ENCODE measurements at places on chromosomes 12 and 14.

- DNase-seq, result no peak
Observed at GRCh38 chr12:50400104-50400637, 514 bp upstream of the LARP4 start.

GRCh38 chr14:58923751-58924405, 264.6 kb upstream of the DAAM1 start:
- DNase-seq, result no peak

DNA sequence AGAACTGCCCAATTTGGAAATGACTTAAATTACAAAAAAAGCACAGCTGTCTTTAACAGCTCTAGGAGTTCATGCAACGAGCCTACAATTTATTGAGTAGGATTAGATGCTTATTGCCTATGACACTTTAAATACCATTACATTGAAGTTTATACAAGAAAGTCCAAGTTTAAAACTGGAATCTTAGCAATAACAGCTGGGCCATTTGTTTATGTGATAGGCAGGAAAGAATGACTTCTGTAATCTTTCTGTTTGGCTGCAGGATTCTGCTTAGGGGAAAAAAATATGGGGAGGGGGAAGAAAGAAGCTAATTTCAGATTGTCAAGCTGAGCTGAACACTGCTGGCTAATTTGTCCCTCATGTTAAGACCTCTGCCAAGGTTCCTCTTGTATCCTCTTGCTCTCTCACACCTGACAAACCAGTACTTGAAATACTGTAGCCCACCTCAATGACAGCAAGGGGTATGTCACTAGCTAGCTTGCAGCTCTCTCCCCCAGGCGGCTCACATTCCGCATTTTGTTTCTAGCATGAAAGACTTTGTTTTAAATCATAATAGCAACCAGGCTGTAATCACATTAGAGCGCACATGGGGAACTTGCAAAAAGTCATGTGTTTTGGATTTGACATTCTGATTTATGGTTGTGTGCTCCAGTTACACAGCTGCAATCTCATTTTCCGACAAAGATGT, 384.8 kb downstream of the BMP4 start:
- DNase-seq, result no peak

- DNase-seq, result no peak
Observed at GRCh38 chr12:81998761-81999378, 239.7 kb upstream of the PPFIA2 start.

- DNase-seq, result no peak
Observed at GRCh38 chr12:92136965-92137721, 8.5 kb downstream of the BTG1 start.

DNA sequence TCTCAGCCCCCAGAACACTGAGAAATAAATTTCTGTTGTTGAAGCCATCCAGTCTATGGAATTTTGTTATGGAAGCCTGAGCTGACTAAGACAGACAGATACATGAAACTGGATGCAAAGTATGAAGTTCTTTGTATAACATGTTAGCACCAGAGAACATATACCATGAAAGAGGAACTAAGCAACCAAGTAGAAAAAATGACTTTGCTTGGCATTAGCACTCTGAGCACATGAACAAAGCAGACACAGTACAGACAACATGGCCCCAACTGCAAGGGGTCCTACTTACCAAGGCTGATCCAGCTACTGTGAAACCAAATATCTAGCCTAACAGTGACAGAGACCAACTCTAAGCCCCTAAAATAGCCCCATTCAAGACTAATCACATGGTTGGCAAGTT, 13.8 kb downstream of the EXOC5 start:
- DNase-seq, result no peak

- peak; percentile 32 for DNase-seq
Observed at GRCh38 chr12:132429946-132430643, 59.9 kb upstream of the FBRSL1 start.

- DNase-seq, result no peak
Observed at GRCh38 chr12:16756833-16757555, 151.0 kb upstream of the LMO3 start.

GRCh38 chr14:22506778-22507351, 82.2 kb downstream of the DAD1 start:
- no peak for DNase-seq

GRCh38 chr12:72631926-72632685, 359.9 kb downstream of the TRHDE start:
- DNase-seq, result no peak

- DNase-seq, result no peak
Observed at GRCh38 chr12:93144109-93144508, 215.0 kb upstream of the EEA1 start.

- no peak for DNase-seq
Observed at GRCh38 chr12:18502422-18502968, 235.3 kb downstream of the PLCZ1 start.

- no peak for DNase-seq
Observed at GRCh38 chr12:75868501-75868900, 163.1 kb downstream of the PHLDA1 start.

- no peak for DNase-seq
Observed at GRCh38 chr12:49126852-49127763, 4.1 kb downstream of the TUBA1B start.

- no peak for DNase-seq
Observed at GRCh38 chr14:95770777-95771176, 56.9 kb upstream of the TCL1A start.

- DNase-seq, result no peak
Observed at GRCh38 chr14:57009585-57010515, 199.6 kb upstream of the OTX2 start.

DNA sequence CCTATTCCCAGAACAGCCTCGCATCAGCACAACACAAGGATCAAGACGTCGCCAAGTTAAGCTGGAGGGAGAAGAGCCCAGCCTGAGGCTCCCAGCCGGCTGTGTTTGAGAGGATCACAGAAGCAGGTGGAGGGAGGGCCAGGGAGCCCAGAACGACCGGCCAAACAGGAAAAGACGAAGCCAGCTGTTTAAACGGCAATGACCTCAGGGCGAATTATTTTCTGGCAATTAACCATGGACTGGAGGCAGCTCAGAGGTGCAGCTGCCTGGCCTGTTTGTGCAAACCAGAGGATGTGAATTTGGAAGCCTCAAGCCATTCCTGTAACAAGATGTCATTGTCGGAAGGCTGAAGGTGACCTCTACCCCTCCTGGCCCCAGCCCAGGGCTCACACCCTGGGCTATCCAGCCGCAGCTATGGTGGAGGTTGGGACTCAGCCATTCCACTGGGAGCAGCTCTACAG, 175.8 kb upstream of the PRMT8 start:
- DNase-seq, result no peak

GRCh38 chr14:67928375-67928774, 108.8 kb downstream of the RAD51B start:
- DNase-seq, result no peak

DNA sequence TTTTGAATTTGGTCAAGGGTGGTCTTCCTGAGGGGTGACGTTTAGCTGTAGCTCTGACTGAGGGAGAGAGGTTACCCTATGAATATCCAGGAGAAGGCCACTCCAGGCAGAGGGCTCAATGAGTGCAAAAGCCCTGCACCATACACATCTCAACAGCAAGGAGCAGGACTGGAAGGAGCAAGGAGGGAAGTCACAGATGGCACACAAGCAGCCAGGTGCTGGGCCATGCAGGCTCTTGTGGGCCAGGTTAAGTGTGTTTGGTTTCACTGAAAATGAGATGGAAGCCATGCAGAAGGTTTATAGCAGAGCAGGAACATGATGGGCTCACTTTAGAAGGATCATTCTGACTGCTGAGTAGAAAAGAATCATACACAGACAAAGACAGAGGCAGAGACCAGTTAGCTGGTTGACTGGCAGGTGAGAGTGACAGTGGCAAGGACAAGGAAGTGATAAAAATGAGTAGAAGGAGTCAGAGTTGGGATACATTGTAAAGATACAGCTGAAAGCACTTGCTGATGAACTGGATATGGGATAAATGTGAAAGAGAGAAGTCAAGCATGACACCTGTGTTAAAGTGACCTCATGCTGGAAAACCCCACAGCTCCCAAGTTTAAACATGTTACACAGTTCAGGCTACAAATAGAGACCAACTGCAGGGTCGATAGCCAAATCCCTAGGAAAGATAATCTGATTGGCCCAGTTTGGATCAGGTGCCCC, 81.2 kb downstream of the PRKD1 start:
- no peak for DNase-seq

DNA sequence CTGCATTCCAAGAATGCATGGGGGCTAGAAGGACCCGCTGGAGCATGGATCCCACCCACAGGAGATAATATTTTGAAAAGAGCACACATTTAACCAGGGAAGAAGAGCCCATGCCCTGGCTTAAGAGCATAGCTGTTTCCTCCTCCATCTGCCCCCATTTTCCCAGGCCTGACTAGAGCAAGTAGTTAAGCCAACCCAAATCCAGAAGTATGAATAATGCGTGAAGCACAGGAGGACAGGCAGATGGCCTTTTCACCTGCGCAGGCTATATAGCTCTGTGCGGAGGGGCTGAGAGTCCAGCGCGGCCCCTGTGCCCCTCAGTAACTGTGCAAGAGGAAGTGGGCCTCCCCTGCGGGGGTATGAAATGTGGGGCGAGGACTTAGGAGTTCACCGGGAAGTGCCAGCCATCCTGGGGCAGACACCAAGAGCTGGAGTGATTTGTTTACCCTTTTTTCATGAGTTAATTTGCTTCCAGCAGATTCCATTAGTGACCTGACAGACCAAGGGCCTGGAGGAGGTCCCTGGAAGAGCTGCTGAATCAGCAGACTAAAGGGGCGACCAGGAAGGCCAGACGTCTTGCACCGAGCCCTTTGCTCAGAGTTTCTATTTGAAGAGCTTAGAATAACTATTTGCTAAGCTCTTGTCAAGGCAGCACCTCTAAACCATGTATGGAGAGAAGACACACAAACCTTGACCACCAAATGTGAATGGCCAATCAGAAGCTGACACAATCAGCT, 37.2 kb downstream of the DPF3 start:
- DNase-seq, result no peak

GRCh38 chr12:113519464-113520307, 48.0 kb upstream of the LHX5 start:
- DNase-seq, result no peak

GRCh38 chr12:31853977-31854376, 105.2 kb upstream of the RESF1 start:
- no peak for DNase-seq

GRCh38 chr12:21675096-21675495, 17.5 kb upstream of the LDHB start:
- no peak for DNase-seq

GRCh38 chr12:88142610-88142991, 494 bp downstream of the TMTC3 start:
- peak; percentile 8 for DNase-seq

GRCh38 chr14:32627545-32628298, 298.6 kb downstream of the AKAP6 start:
- DNase-seq, result no peak

- DNase-seq, result no peak
Observed at GRCh38 chr14:34668111-34668510, 38.2 kb upstream of the SNX6 start.

GRCh38 chr12:116293687-116294453, 16.4 kb upstream of the MED13L start:
- no peak for DNase-seq

- DNase-seq, result no peak
Observed at GRCh38 chr14:52063052-52063462, 5.8 kb downstream of the NID2 start.

GRCh38 chr14:75619548-75619947, 41.1 kb downstream of the ERG28 start:
- no peak for DNase-seq

GRCh38 chr12:68951652-68952051, 18.7 kb upstream of the CPM start:
- DNase-seq, result no peak

- DNase-seq, result no peak
Observed at GRCh38 chr12:95593266-95593871, 42.1 kb upstream of the USP44 start.

GRCh38 chr12:19799895-19800602, 360.8 kb downstream of the AEBP2 start:
- no peak for DNase-seq

- DNase-seq, result no peak
Observed at GRCh38 chr14:80216818-80217217, 5.5 kb upstream of the DIO2 start.

GRCh38 chr12:89134213-89134770, 218.0 kb downstream of the DUSP6 start:
- no peak for DNase-seq

GRCh38 chr14:99892406-99892805, 99.2 kb downstream of the EML1 start:
- DNase-seq, result no peak

DNA sequence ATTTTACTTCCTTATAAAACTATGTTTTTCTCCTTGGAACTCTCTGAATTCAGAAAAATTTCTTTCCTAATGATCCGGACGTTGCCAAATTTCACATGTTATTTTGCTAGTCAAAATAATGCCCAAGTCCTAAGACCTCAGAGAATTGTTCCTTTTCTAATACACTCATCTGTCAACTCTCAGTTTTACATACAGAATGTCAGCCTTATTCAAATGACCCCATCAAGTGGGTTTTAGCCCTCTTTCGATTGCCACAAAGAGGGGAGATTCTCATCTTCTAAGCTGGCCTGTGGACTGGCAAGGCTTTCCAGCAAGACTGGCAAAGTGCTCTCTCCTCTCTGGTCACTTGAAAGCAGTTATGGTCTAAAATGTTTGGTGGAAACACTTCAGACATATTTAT, 99.3 kb upstream of the GPHB5 start:
- no peak for DNase-seq

DNA sequence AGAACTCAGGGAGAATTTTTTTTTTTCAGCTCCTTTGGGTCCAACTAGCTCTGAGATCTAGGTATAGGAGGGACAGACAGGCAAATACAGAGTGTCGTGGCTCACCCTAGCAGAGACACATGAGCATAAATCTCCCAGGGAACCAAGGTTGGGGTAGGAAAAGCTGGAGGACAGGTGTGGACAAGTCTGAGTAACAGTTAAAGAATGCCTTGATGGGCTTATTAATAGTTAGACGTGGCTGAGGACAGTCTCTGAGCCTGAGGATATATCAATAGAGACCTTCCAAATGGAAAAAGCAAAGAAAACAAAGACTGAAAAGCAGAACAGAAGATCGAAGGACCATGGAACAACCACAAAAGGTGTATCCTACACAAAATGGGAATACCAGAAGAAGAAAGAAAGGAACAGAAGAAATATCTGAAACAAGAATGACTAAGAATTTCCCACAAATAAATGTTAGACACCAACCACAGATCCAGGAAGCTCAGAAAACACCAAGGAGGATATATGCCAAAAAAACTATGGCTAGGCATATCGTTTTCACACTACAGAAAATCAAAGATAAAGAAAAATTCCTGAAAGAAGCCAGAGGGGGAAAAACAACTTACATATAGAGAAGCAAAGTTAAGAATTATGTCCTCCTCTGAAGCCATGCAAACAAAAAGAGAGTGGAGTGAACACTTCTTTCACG, 80.9 kb downstream of the PTPRB start:
- DNase-seq, result no peak

DNA sequence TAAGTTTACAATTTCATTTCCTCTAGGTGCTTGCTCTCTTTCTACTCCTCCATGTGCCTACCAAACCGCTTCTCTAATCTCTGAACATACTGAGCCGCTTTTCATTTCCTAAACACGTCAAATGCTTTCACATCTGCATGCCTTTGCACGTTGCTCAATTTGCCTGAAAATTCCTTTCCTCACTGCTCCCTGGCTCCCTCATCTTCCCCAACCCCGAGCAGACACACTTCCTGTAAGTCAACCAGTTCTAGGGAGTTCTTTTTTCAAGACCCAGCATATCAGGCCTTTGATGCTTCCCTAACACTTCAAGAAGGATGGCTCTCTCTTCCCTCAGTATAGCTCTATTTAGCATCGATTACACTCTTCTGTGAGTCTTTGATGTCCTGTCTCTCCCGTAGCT, 50.3 kb downstream of the LMO3 start:
- DNase-seq, result no peak

- peak; percentile 76 for DNase-seq
Observed at GRCh38 chr12:54379398-54380201, 4.9 kb downstream of the ZNF385A start.

Data from stimulated activated CD8-positive, alpha-beta memory T cell treated with anti-CD3 and anti-CD28 coated beads, Interleukin-7, amount 100 ng/mL, for 1 hour (primary cell).